ENCODE measurements at places on chromosomes 7 and 10.
A peak's percentile ranks its signal among the peaks of the same experiment; 100 is the strongest.

- no peak for DNase-seq
These were observed 101.2 kb downstream of the MKX start for GRCh38 chr10:27644307-27644939.

DNA sequence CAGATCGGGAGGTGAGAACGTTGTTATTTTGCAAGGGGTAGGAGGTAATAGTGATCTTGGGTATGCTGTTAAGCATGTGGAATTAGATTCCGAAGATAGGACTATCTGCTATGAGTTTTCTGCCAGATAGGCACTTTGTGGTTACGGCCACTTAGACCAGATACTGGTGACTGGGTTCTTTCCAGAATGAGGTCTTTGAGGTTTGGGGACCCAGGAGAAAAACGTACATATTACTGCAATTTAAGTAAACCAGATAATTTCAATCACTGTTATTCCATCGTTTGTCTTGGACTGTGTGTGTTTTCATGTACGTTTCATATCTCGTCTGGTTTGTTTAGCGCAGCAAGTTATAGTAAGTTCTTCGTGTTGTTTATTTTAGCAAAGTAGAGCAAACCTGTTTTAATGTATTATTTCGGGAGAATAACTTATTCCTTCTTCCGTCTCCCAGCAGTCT lies 312 bp downstream of the ARL4A start:
- DNase-seq = no peak

- no peak for DNase-seq
These were observed 77.0 kb upstream of the FAM20C start for GRCh38 chr7:115274-115911.

DNA sequence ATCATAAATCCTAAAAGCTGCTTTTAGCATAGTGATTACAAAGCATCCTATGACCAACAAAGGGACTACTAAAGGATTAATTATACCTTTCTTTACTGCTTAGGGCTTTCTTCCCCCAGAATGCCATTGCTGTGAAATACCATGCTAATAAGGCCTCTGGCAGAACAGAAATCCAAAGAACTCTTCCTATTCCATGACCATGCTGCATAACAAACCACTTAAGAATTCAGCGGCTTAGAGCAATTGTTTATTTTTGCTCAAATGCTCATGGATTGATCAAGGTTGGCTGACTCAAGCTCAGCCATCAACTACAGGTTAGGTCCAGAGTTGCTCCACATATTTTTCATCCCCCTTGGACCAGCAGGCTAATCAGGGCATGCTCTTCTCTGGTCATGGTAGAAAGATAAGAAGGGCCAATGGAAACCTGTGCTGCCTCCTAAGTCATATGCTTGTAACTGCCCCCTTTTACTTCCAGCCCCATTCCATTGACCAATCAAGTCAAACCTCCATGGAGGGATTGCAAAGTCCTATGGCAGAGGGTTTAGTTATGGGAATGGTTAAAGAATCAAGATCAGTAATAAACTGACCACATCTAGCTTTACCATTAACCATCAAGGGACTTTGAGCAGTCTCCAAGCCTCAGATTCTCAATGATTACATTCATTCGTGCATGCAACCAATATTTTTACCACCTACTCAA lies 244.4 kb upstream of the FZD1 start:
- DNase-seq = no peak

DNA sequence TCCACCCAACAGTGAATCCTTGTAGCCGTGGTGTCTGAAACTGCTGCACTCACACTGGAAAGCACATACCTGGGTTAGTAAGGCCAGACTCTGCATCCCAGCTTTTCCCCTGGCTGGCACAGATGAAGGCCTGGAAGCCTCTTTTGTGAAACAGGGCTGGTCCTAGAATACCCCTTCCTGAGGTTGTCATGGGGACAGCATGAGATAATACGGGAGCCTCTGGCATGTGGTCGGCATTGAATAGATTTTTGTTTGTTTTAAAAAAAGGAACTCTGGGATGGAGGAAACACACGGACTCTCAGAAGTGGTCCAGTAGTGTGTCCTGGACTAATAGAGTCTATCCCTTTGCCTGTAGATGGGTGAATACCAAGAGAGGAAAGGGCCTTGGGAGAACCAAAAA lies 129.7 kb downstream of the TMEM178B start:
- no peak for DNase-seq

GRCh38 chr10:36946598-36946997 lies 178.8 kb upstream of the ANKRD30A start:
- DNase-seq = no peak

DNA sequence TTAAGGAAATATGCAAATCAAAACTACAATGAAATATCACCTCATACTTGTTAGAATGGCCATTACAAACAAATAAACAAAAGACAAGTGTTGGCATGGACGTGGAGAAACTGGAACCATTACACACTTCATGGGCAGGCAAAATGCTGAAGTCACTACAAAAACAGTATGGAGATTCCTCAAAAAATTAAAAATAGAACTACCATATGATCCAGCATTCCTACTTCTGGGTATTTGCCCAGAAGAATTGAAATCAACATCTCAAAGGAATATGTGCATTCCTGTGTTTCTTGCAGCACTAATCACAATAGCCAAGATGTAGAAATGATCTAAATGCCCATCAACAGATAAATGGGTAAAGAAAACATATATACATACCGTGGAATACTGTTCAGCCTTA lies 83.6 kb downstream of the NRCAM start:
- no peak for DNase-seq

GRCh38 chr7:156892081-156892800 lies 742 bp downstream of the LMBR1 start:
- peak; percentile 50 for DNase-seq

DNA sequence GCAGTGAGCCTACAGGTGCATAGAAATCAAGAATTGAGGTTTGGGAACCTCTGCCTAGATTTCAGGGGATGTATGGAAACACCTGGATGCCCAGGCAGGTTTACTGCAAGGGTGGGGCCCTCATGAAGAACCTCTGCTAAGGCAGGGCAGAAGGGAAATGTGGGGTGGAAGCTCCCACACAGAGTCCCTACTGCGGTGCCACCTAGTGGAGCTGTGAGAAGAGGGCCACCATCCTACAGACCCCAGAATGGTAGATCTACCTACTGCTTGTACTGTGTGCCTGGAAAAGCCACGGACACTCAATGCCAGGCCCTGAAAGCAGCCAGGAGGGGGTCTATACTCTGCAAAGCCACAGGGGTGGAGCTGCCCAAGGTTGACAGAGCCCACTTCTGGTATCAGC lies 533.5 kb downstream of the GPAM start:
- DNase-seq = no peak

DNA sequence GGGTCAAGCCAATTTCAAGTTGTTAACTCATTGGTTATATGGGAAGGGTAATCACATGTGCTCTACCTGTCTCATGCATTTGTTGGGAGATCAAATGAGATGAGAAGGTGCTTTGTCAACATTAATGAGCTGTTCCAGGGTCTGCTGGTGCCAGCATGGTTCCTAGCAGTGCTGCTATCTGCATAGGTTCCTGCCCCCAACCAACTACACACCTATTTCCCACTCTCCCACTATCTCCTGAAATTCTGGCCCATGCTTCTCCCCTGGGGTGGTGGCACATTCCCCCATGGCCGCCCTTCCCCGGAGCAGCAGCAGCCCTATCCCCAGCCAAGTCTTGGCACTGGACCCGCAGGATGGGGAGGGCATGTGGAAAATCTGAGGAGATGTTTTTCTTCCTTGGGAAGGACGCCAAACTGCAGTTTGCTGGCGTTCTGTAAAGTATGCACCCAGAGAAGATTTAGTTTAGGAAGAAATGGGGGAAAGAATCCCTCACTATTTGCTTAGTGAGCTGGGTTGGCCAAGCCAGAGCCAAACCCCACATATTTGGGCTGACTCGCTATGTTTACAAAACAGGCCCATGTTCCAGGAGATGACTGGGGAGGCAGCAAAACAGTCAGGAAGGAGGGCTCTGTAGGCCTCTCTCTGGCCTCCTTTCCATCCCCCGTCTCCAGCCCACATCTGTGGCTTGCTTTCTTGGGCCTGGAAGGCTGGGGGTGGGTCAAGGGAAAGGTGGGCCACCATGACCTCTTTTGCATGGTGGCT lies 42.5 kb downstream of the PPP1R3C start:
- no peak for DNase-seq

DNA sequence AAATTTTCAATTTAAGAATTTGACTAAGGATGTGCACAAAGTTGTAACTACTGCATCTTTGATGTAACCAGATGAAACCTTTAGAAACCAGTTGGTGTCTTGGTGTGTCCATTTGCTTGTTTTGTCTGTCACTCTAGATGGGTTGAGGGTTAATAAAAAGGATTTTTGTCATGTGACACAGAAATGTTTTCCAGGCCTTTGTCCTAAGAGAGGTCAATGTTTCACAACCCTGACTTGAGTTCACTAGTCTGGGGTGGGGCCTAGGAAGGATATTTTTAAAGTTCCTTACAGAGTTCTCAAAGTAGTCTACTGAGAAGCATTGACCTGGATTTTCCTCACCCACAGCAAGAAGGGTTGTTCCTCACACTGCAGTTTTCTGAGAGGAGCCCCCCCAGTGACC lies 90.3 kb downstream of the HERPUD2 start:
- DNase-seq = no peak

DNA sequence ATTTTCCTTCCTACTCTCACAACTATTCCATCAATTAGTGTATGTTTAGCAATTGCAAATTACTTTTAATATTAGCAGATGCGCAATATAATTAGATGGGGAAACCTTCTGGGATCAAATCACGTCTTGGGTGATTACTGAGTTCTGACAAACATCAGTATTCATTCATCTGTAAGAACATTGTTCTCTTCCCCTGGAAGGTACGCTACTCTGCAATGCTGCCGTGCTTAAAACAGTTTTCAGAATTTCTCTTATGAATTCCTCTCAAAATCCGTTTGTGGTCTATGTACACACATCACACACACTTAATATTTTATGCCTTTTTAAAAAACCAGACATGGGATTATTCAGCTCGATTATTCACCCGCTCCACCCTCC lies 237.5 kb upstream of the NEBL start:
- no peak for DNase-seq

GRCh38 chr7:158267742-158268435 lies 319.7 kb downstream of the PTPRN2 start:
- no peak for DNase-seq

DNA sequence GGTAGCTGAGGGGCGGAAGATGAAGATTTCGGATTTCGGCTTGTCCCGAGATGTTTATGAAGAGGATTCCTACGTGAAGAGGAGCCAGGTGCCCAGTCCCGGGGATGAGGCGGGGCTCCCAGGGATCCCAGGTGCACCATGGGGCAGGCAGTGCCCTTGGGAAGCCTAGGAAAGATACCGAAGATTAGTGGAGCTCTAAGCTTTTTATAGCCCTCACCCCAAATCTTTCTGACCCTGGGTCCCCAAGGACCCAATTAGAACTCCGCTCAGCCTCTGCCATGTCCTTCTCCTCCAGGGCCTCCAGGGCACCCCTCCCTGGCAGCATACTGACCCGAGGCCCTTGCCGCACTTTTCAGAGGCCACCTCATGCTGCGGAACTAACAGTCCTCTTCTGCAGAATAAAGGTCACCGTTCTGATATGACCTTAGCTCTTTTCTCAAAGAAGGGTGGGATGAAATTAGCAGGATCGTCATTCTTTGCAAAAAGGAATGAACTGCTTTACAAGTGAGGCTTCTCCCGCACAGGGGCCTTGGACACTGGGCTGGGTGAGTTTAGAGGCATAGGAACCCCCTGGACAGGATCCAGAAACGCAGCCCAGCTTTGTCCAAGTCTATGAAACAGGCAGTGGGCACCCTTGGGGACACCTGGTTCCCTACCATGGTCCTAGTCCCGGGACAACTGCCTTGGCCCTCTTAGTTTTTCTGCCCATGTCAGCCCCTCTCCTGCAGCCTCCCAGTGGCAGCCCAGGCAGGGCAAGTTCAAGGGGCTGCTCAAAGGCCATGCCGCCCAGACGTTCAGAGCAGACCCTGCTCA lies 17.9 kb upstream of the CSGALNACT2 start:
- DNase-seq = no peak

GRCh38 chr7:88299126-88299525 lies 7.6 kb downstream of the STEAP4 start:
- DNase-seq = no peak

GRCh38 chr10:35005868-35006267 lies 84.3 kb downstream of the CUL2 start:
- DNase-seq = no peak

GRCh38 chr7:77456696-77457095 lies 40.5 kb upstream of the GSAP start:
- no peak for DNase-seq

DNA sequence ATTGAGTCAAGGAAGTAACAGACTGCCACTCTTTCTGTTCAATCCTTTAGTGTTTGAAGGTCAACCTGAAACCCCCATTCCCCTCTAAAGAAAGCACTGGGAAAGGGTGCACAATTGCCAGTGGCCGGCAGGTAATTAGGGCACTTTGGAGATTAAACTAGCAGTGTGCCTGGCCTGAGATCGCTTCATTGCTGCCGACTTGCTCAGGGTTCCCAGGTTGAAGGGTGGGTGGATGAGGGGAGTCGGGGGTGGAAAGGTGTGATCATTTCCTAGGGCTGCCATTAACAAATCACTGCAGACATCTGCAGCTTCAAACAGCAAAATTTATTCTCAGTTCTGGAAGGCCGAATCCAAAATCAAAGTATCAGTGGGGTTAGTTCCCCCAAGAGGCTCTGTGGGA lies 16.3 kb upstream of the BTBD16 start:
- DNase-seq = no peak

- DNase-seq = no peak
These were observed 78.0 kb downstream of the DKK1 start for GRCh38 chr10:52391927-52392602.

GRCh38 chr10:130022511-130023299 lies 58.6 kb upstream of the EBF3 start:
- peak; percentile 81 for DNase-seq

DNA sequence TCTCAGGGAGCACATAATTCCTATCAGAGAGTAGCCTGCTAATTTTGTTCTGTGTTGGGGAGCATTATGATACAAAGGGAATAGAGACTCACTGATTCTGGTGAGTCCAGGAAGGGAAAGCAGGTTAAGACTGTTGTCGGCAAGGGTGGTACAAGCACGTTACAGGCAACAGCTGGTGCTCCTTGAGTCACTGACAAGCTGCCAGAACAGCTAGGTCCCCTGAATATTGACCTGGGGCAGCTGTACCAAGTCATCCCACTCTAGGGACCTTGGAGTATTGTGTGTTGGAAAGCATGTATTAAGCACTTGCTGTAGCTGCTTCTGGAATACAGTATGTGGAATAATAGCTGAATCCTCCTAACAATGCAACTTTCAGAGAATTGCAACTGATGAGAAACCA lies 37.0 kb upstream of the GLCCI1 start:
- peak; percentile 91 for DNase-seq

DNA sequence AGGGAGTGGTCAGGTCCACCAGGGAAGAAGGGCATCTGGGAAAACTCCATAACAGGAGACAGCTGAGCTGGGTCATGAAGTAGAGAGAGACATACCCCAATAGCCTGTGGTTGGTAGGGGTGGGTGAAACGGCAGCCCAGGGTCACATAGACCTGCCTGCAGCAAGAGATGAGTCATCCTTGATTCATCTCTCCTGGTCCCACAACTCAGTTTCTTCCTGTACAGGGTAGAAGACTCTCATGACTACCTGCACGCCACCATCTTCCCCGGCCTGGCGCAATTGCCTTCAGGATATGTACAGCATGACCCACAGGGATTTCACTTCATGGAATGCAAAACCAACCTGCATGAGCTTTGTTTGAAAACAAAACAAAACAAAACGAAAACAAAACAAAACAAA lies 45.1 kb upstream of the ADAM12 start:
- DNase-seq = no peak

All from NCI-H524 (cell line).